IPS-NIHi11 (cell line): ENCODE measurements at places on chromosomes 7 and 10.
A peak's percentile ranks its signal among the peaks of the same experiment; 100 is the strongest.

- peak; percentile 96 for DNase-seq
Observed at GRCh38 chr7:134986363-134987251, at the start of gene AGBL3. AGBL3 (plus strand) TSS chr7:134986508; CDS start chr7:134987934, 1,426 bp downstream.

DNA sequence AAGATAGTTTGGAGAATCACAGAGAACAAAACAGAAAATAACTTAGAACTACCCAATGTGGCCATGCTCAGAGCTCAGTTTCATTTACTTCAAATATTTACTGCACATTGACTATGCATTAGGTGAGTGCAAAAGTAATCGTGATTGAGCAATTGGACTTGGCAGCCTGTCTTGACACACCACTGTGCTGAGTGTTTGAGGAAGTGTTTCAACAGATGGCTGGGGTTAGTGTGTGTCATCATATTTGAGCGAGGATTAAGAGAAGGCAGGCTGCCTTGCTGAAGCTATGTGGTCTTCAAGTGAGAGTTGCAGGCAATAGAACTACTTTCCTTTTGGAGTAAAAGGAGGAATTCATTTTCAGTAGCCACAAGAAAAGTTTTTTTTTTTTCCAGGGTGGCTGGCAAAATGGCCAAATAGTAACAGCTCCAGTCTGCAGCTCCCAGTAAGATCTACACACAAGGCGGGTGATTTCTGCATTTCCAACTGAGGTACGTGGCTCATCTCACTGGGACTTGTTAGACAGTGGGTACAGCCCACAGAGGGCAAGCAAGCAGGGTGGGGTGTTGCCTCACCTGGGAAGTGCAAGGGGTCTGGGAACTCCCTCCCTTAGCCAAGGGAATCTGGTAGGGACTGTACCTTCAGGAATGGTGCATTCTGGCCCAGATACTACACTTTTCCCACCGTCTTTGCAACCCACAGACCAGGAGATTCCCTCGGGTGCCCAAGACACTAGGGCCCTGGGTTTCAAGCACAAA is 37.6 kb downstream of the AKR1C4 start:
- DNase-seq = no peak

DNA sequence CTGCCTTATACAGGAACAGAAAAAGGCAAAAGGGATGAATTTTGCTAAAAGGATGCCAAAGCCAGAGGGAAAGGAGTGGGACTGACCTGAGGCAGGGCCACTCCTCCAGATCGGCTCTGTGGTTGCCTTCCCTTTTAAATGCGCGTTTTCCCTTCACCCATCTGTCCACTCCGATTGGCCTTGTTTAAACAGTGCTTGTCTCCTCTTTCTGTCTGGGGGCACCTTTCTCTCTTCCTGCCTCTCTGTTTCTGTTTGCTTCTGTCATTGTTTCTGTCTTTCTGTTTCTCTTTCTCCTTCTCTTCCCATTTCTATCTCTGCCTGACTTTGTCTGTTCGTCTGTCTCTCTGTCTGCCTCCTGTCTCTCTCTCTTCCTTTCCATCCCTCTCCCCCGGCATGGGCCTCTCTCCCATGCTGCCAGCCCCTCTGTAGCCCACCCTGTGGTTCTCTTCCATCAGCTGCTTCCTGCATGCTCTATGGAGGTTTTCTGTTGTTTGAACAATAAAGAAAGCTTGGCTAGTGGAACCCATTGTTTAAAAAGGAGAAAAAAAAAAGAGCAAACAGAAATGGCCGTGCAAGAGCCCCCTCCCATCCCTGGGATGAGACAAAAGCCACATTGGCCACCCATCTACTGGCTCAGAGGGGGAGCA is 29.5 kb upstream of the HSPB1 start:
- DNase-seq = no peak

GRCh38 chr10:112221545-112221944 is 38.0 kb upstream of the GPAM start:
- DNase-seq = no peak

- DNase-seq = no peak
Observed at GRCh38 chr10:72852508-72852907, 41.0 kb upstream of the OIT3 start.

DNA sequence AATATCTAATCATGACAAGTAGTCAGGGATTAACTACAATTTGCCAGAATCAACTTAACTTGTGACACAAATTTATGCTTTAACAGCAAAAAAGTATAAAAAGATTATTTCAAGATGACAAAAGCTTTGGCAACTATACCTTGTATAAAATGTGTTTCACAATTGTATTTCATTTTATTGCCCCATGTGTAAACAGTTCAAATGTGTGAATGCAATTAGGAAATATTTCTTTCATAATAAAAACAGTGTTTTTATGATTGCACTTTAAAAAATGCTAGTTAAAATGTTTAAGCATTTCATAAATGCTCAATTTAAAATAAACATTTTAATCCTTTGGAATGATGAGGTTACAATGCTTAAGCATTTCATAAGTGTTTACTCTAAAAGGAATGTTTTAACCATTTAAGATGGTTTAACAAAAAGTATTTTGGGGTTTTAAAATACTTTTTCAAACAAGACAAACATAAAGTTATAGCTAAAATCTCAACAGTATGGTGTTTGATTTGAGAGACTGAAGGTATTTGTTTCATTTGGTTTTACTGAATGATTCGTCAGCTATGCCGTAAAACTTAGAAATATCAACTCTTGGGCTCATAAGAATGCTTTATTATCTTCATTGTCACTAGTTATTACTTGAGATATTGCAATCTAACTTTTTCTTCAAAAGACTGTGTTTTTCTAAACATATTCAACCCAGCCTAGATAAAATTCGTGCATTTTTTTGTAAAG is 50.1 kb downstream of the SFTPD start:
- DNase-seq = no peak

DNA sequence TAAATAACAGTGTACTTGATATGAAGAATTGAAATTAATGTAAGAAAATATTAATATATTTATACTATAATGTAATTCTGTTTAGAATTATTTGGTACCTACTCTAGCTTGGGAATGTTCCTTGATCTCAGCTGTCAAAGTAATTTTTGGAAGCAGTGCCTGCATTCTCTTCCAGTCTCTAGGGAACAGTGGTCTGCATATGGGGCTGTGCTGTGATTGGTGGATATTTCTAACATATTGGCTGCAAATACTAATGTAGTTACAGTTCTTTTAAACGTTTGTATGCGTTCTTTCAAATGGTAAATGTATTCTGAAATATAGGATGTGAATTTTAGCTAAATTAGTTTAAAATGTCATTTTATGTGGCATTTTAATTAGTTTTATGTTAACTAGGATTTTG is 87.2 kb downstream of the PHF14 start:
- no peak for DNase-seq

DNA sequence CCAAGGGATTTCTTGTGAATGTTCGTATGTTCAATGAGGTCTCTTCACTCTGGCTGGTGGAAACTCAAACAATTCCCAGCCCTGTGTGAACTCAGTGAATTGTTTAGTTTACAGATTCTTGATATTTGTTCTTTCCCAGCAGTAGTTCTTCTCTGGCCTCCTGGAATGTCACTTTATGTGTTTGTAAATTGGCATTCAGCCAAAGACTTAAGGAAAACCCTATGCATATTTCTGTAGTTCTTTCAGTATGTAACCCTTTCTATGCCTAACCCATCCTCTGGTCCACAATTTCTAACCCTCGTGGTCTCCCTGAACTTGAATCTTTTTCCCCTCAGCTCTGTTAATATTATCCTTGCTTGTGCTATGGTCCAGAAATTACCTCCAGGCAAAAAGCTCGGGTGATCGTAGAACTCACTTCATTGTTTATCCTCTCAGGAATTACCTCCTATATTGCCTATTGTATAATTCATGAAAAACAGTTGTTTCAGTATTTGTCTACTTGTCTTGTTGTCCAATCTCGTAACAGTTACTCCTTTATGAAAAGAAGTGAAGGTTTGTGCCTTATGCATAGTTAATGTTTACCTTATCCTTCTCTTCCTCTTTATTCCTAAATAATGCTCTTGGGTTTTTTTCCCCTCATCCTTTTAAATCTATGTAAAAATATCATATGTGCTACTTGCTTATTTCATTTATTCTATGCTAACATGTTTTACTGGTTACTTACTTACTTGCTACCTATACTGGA is 23.7 kb upstream of the AGR3 start:
- peak; percentile 26 for DNase-seq

DNA sequence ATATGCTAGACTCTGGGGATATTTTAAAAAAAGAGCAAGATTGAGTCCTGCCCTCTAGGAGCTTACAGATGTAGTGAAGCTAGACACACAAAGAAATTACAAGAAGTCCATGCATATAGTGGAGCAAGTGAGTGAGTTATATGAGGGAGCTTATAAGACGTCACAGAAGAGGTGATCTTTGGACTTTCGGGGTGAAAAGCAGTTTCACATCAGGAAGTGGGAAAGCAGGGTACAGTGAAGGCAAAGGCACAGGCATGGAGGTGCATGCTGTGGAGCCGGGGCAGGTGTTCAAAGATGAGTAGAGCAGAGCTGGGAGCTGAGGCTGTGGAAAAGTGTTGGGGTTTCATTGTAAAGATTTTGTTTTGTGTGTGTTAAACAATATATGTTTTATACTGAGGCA is 38.5 kb upstream of the EXOC6 start:
- DNase-seq = no peak
